Pericardium fibroblast (primary cell): ENCODE measurements at places on chromosomes 7 and 10. TPM values are rescaled to one million over a fixed set of nuclear protein-coding genes. Genes with fewer than 3 reads are reported as not detected.

Gene STN1
- total RNA-seq = 17.9 and 18.7 TPM in 2 replicates

Gene TAC1
- not detected in 2 replicates for total RNA-seq

Gene AKR1B15
- not detected in 2 replicates for total RNA-seq

Gene STRIP2
- 2.6 and 7.0 TPM in 2 replicates for total RNA-seq

Gene OR6V1
- not detected in 2 replicates for total RNA-seq

Gene AUTS2
- 2.9 and 6.7 TPM in 2 replicates for total RNA-seq

Gene OR2A5
- not detected in 2 replicates for total RNA-seq

Gene ASZ1
- total RNA-seq = not detected in 2 replicates

Gene MET
- 0.23 and 8.9 TPM in 2 replicates for total RNA-seq

Gene FAM25A
- total RNA-seq = not detected in 2 replicates

Gene FAM149B1
- 7.1 and 14.7 TPM in 2 replicates for total RNA-seq

Gene UNCX
- not detected in 2 replicates for total RNA-seq

Gene IL2RA
- total RNA-seq = not detected in 2 replicates

Gene OPN1SW
- total RNA-seq = not detected in 2 replicates

Gene HMX3
- total RNA-seq = not detected in 2 replicates

Gene PALD1
- total RNA-seq = 0.12 and 3.7 TPM in 2 replicates

Gene WNT8B
- not detected in 2 replicates for total RNA-seq

Gene CNPY1
- not detected in 2 replicates for total RNA-seq

Gene EPO
- not detected in 2 replicates for total RNA-seq

Gene RBP3
- not detected in 2 replicates for total RNA-seq

Gene GIMAP2
- total RNA-seq = 0.09 and 0.12 TPM in 2 replicates

Gene MYL10
- total RNA-seq = not detected in 2 replicates

Gene DDIT4
- total RNA-seq = 427 and 480 TPM in 2 replicates

Gene PARD3
- total RNA-seq = 24.9 and 27.7 TPM in 2 replicates

Gene IRF5
- not detected in 2 replicates for total RNA-seq

Gene MAP3K8
- total RNA-seq = 10.0 and 26.3 TPM in 2 replicates

Gene GPR15LG
- not detected in 2 replicates for total RNA-seq

Gene CDC123
- 69.4 and 83.2 TPM in 2 replicates for total RNA-seq

Gene MUC3A
- not detected in 2 replicates for total RNA-seq

Gene PRTFDC1
- total RNA-seq = 4.1 and 9.6 TPM in 2 replicates
